T-helper 2 cell treated with Interferon-gamma antibody and Interleukin-4, amounts not matched to agents 5 μg/mL and 100 μg/mL, for 36 hours (primary cell): ENCODE measurements at places on chromosomes 4 and X.

DNA sequence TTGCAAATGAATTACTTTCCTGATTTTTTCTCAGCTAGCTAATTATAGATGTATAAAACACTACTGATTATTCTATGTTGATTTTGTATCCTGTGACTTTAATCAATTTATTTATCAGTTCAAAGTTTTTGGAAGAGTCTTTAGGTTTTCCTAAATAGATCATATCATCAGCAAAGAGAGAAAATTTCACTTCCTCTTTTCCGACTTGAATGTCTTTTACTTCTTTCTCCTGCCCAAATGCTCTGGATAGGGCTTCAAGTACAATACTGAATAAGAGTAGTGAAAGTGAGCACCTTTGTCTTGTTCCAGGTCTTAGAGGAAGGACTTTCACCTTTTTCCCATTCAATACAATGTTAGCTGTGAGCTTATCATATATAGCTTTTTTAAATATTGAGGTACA, 417.9 kb downstream of the PDGFC start:
- no peak for DNase-seq

- no peak for DNase-seq
Observed at GRCh38 chr4:60611762-60612496, 588.2 kb upstream of the ADGRL3 start.

GRCh38 chrX:66014556-66014955, 25.3 kb downstream of the VSIG4 start:
- DNase-seq, result no peak

DNA sequence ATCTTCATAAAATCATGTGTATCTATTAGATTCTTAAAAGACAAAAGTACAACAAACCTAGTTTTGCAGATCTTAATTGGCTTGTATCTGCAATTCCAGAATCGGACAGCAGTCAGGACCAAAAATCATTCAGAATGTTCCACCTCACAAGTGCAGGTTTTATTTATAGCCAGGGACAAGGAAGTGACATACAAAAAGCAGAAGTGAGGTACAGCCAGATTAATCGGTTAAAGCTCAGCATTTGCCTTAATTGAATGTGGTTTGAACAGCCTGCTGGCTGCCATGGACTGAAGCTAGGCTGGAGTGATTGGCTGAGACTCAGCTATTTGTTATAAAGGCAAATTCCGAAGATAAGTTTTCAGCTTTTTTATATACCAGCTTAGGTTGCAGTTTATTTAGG, 932.6 kb downstream of the C4orf33 start:
- no peak for DNase-seq

GRCh38 chr4:17273047-17273446, 238.8 kb downstream of the QDPR start:
- DNase-seq, result no peak

- no peak for DNase-seq
Observed at GRCh38 chrX:152817078-152817764, 13.3 kb downstream of the CETN2 start.

DNA sequence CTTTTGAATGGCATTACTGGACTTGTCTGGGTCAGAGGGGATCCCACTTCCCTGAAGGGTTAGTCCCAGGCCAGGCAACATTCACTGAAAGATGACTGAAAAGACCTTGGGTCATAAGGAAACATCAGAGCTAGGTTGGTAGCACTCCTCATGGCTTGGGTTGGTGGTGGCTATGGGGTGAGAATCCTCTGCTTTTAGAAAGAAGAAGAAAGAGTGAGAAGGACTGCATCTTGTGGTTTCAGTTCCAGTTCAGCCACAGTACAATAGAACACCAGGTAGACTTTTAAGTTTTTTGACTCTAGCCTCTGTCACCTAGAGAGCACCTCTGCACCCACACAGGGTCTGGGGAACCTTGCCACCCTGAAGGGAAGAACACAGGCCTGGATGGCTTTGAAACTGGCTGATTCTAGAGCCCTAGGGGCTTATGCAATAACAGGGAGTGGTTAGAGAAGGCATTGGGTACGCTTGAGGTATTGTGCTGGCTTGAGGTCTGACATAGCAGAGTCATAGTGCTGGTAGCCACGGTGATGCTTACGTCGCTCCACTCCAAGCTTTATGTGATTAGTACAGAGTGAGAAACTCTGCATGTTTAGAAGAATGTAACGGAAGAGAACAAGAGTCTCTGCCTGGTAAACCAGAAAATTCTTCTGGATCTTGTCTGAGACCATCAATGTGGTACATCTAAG, 36.5 kb downstream of the PRR32 start:
- DNase-seq, result no peak
